ENCODE measurements at places on chromosomes 11 and 22. TPM values are rescaled to one million over a fixed set of nuclear protein-coding genes. Genes with fewer than 3 reads are reported as not detected.

DNA sequence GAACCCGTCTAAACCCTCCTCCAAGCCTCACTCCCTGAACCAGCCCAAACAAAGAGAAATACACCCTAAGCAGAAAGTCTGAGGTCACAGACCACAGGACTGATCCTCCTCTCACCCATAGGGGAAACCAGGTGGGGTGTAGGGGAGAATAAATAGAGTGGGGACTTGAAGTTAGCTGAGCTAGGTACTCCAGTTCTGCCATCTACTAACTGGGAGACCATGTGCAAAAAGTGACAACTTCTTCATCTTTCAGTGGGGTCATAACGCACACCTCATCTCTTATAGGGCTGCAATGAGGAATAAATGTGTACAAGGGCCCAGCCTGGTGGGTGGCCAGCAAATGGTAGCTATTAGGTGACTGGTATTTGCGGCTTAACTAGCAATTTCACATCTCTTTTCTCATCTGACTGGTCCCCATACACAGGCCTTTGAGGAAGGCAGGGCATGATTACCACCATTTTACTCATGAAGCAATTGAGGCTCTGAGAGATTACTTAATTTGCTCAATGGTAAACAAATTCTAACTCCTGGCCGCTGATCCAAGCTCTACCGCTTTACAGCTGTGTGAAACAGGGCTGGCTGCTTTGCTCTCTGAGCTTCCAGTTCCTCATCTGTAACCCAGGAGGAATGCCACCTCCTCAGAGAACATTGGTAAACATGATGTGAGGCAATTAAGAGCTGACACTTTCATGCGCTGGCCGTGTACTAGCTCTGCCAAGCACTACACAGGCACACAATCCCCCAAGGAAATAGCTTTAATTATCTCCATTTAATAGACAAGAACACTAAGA lies 16.6 kb downstream of the TBC1D10A start:
- no peak for DNase-seq

TPH1 gene
- total RNA-seq, result 21.7 TPM

DNA sequence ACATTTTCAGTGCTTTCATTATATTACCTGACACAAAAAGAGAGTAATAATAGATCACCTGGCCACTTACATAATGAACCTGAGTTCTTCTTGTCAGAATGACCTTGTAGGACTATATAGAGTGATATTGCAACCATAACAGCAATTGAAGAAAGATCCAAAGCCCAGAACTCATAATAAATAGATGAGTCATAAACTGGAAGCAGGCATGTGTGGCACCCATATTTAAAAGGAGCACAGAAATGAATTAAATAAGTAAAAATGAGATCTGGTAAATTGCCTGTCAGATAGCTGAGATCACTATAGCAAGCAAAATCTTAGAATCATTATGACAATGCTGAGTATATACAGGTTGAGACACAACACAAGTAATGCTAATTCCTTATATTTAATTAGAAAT lies 331.8 kb downstream of the AASDHPPT start:
- DNase-seq, result no peak

RNF214 gene
- total RNA-seq, result 21.8 TPM

DNA sequence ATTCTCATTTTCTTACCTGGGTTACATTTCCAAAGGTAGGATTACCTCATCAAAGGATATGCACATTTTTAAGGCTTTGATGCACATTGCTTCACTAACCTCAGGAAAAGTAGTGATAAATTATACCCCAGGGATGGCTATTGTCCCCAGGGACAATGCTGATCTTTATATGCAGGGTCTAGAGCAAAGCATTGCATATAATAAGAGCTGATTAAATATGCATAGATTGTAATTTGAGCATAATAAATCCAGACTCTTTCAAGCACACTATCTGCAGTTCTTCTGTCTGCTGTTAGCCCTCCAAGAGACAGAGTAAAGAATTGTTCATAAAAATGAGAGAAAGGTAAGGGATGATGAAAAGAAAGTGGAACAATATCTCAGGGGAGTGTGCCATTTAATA lies 57.3 kb upstream of the SYT13 start:
- no peak for DNase-seq

DNA sequence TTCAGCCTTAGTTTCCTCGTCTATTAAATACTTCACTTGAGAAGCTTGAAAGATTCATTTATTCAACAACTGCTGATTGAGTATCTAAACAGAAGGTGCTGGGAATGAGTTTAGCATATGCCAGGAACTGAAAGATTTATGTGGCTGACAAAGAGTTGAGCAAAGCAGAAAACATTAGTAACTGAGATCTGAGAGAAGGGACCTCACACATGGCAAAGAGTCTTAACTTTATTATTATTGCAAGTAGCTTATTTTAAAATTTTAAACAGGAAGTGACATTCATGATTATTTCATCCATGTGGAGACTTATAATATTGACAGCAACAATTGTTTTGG lies 133.6 kb downstream of the CASP12 start:
- DNase-seq, result no peak

- DNase-seq, result no peak
Observed at GRCh38 chr11:58912124-58912523, 27.2 kb upstream of the GLYATL1 start.

KCNK4 gene
- not detected for total RNA-seq

DNA sequence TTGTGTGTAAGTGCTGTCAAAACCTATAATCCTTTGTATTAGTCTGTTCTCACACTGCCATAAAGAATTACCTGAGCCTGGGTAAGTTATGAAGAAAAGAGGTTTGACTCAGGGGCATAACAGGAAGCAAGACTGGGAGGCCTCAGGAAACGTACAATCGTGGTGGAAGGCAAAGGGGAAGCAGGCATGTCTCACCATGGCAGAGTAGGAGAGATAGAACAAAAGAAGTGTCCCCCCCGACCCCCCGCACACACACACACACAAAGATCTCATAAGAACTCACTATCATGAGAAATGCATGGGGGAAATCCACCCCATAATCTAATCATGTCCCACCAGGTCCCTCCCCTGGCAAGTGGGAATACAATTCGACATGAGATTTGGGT lies 2.3 kb upstream of the USP28 start:
- DNase-seq, result no peak

BTBD18 gene
- total RNA-seq, result not detected

LIN7C gene
- total RNA-seq, result 26.9 TPM

UBQLN3 gene
- 0.63 TPM for total RNA-seq

CARD18 gene
- not detected for total RNA-seq

- no peak for DNase-seq
Observed at GRCh38 chr11:35045236-35045820, 93.6 kb upstream of the CD44 start.

- DNase-seq, result no peak
Observed at GRCh38 chr11:116310226-116310625, 462.6 kb downstream of the BUD13 start.

DNA sequence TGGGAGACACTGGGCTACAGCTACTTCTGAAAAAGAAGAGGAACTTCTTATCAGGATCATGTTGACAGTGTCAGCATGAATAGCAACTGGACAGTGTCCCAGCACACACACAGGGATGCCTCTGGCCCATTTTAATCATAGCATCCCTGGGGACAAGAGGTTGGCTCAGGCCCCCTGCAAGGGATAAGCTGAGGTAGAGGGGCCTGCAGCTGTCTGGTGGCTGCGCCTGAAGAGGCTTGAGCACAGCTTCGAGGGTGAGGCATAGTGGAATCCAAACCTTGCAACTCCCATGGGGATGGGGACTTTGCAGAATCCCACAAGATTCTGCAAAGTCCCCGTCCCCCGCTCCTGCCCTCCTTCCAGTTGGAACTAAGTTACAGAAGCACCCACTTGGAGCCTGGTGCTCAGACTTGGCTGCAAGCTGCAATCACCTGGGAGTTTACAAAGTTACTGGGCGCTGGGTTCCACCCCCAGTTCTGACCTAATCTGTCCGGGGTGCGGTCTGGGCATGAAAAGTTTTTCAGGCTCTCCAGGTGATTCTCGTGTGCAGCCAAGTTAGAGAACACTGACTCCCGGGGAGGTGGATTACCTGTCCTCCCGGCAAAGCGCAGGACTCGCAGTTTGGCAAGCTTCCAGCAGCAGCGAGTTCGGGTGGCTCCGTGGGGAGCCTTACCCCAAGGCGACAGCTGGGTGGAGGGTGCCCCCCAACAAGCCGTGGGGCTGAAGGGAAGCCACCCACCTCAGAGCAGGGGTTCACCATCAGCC lies 16.0 kb upstream of the LINC01488 start:
- no peak for DNase-seq

OR2AG1 gene
- not detected for total RNA-seq

- DNase-seq, result no peak
Observed at GRCh38 chr11:8336356-8337129, 72.9 kb upstream of the LMO1 start.

DNA sequence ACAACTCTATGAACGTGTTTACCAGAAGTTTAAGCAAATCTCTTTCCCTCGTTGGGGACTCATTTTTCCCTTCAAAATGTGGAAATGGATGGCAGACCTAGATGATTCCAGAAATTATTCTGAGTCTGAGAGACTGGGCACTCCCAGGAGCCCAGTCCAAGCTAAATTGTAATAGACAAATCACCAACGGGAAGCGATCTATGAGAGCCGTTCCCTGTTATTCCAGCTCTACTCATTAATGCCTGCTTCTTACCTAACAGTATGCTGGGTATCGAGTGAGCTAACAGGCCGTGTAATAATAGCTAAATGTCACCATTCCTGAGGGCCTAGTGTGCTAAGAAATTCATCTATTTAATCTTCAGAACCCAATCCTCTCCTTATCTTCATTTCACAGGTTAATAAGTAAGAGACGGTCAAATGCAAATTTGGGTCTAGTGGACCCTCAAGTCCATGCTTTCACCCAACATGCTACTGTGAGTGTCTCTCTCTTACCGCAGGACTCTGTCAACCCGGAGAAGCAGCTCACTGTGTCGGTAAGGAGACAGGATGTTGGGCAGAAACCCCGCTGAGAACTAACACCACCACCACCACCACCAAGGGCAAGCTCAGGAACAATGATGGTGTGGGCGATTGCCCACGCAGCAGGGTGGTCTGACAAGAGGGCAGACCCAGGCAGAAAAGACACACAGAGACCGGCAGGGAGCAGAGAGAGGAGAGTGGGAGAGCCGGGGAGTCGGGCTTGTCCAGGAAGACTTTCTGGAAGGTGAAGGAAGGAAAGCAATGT lies 57.1 kb upstream of the TIMP3 start:
- DNase-seq, result no peak

DNA sequence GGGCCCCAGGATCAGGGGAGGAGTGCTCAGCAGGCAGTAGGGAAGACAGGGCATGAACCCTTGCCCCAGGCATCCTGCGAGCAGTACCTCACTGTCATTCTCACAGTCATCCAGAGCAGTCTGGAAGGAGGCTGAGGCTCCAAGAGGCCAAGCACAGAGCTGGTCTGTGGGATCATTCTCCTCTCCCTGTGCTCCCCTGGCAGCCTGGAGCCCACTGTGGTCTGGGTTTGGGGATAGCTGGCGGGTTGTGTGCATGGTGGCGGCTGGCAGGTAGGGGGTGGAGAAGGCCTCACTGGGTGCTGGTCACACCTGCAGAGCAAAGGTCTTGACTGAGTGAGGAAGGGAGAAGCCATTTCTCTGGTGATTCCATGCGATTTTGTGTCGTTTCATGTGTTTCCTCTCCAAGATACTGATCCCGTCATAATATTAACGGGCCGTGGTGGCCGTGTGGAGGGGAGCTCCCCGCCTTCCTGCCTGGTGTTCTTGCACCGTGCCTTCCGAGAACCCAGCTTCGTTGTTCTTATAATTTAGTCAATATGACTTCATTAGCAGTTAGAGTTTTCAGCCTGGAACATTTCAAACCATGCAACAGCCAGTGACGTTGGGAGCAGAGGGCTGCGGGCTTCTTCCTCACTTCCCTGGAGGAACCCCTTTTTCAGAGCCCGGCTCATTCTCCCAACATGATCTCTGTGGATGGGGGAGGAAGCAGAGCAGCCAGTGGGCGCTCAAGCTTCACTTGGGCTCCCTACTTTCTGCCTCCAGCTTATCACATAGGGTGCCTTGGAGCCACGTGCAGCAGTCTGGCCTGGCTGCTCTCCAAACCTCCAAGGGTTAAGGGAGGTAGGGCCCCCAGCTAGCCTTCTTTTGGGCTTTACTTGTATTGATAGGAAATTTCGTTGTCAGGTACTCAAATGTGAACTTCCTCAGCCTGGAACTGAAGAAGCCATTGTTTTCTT lies 20.8 kb upstream of the ADORA2A start:
- DNase-seq, result no peak

DNA sequence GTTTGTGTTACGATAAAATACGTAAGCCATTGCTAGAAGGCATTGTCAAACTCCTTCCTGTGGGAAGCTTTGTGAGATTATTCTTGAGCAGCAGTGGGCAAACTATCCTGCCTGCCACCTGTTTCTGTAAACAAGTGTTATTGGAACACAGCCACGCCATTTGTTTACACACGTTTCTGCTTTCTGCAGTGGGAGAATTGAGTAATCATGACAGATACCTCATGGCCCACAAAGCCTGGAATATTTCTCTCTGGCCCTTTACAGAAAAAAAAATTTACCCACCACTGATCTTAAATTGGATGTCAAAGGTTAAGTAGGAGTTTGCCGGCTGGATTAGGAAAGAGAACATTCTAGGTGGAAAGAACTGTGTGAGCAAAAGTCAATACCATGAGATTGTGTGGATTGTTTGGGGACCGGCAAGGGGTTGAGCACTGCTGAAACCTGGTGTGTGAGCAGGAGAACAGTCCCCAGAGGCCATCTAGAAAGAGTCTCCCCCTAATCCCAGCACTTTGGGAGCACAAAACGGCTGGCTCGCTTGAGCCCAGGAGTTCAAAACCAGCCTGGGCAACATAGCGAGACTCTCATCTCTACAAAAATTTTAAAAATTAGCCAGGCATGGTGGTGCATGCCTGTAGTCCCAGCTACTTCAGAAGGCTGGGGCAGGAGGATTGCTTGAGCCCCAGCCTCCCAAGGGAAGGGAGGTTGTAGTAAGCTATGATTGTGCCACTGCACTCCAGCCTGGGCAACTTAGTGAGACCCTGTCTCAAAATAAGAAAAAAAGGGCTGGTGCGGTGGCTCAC lies 6.0 kb upstream of the PLA2G6 start:
- DNase-seq, result no peak

DNA sequence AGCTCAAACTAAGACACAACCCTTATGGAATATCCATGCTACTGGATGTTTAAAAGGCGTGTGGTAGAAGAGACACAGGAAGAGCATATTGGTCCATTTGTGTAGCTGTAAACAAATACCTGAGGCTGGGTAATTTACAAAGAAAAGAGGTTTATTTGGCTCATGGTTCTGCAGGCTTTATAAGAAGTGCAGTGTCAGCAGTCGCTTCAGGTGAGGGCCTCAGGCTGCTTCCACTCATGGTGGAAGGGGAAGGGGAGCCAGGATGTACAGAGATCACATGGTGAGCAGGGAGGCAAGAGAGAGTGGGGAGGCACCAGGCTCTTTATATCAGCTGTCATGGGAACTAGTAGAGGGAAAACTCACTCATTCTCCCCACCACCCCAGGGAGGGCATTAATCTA lies 31.8 kb upstream of the CSNK2A3 start:
- DNase-seq, result no peak

DNA sequence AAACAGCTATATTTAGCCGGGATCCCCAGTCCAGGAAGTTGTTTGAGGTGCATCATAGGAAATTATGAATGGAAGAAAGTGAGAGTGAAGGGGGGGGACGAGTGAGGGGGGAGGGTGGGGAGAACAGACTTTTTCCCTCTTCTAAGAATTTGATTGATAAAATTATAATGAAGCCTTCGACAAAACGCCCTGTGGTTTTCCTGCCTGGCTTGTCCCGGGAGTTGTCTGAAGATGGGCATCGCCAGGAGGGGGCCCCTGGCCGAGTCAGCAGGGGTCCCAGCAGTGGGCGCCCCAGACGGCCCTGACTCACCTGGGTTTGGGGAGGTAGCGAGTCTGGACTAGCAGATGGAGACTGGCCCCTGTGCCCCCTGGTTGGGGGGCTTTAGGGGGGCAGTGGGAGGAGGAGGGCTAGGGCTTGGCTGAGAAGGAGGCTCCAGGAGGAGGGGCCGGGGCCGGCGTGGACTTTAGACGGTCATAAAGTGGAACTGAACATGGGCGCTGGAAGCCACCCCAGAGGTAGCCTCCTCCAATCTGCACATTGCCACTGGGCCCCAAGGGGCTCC lies 336 bp upstream of the LIF start:
- no peak for DNase-seq
